ENCODE measurements at places on chromosomes 7 and 10.

GRCh38 chr7:1672851-1673486, 2.9 kb downstream of the ELFN1 start:
- no peaks in the 10 kb centered on the region for H3K4me1 ChIP-seq
- no peak for DNase-seq
- H3K36me3 ChIP-seq: no peaks in the 10 kb centered on the region

DNA sequence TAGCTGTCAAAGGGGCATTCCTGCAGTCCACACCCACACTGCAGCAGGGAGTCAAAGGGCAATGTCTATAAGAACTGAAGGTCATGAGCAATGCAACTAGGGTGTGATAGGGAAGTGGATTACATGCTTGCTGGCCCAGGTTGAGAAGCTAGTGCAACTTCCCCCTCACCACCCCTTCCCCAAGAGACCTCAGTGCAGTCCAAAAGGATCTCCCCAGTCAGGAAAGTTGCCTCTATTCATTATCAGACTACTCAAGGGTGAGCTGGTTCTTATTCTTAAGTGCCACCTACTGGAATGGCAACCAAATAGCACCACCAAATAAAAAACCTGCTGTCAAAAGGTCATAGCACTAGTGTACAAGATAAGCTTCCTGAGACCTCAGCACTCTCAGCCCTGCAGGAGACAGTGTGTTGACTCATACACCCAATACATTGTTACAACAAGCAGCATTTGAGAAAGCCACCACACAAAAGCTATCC, 28.2 kb downstream of the MTERF1 start:
- H3K27me3 ChIP-seq: no peaks in the 10 kb centered on the region
- H3K27ac ChIP-seq: no peak overlapping the region
- H3K4me3 ChIP-seq: no peak overlapping the region
- no peak for DNase-seq
- no peaks in the 10 kb centered on the region for H3K36me3 ChIP-seq
- H3K4me1 ChIP-seq: no peaks in the 10 kb centered on the region

- H3K27ac ChIP-seq: peak overlapping the region; percentile 28
- no peaks in the 10 kb centered on the region for H3K27me3 ChIP-seq
- H3K4me3 ChIP-seq: peak overlapping the region; percentile 38
Observed at GRCh38 chr7:28408960-28409715, 3.2 kb upstream of the CREB5 start.

DNA sequence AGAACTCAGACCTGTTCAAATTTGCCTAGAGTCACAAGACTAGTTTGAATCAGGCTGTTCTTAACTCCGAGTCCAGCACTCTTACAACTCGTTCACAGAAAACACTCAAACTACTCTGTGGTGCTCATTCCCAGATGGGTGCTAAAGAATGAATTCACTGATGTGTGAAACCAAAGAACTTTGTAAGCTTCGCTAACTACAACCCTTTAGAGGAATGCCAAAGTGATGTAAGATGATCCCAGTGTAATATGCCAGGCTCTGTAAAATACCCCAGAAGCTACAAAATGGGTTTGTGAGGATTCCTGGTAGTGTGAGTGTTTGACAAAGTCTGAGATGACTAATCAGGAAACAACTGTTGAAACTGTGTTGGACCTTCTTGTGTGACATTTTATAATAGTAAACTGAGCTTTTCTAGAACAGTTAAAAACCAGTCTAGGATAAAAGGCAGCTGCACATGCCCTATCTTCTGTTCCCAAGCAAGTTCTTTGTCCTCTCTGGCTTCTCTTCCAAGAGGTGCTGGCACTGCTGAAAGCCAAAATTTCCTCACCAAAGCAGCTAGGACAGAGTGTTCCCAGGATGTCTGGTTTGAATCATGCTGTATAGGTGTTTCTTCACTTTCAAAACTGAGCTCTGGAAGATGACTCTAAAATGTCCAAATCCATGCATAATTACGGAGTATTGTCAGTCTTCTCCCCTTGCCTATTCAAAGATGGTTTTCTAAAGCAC, 527.6 kb downstream of the SORCS1 start:
- no peak for DNase-seq
- no peak overlapping the region for H3K4me3 ChIP-seq
- no peaks in the 10 kb centered on the region for H3K4me1 ChIP-seq

DNA sequence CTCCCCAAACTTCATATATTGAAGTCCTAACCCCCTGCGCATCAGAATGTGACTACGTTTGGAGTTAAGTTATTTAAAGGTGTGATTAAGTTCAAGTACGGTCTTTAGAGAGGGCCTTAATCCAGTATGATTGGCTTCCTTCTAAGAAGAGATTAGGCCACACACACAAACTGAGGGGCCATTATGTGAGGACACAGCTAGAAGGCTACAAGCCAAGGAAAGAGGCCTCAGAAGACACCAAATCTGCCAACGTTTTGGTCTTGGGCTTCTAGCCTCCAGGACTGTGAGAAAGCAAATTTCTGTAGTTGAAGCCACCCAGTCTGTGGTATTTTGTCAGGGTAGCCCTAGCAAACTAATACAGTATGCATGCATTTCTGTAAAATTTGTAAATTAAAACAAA, 41.7 kb downstream of the REEP3 start:
- no peaks in the 10 kb centered on the region for H3K36me3 ChIP-seq
- no peak for DNase-seq
- H3K4me3 ChIP-seq: no peak overlapping the region
- H3K27ac ChIP-seq: no peak overlapping the region

- no peaks in the 10 kb centered on the region for H3K4me1 ChIP-seq
- no peaks in the 10 kb centered on the region for H3K27me3 ChIP-seq
- H3K36me3 ChIP-seq: no peaks in the 10 kb centered on the region
- H3K27ac ChIP-seq: no peak overlapping the region
Observed at GRCh38 chr7:50331564-50332208, 27.2 kb downstream of the IKZF1 start.

DNA sequence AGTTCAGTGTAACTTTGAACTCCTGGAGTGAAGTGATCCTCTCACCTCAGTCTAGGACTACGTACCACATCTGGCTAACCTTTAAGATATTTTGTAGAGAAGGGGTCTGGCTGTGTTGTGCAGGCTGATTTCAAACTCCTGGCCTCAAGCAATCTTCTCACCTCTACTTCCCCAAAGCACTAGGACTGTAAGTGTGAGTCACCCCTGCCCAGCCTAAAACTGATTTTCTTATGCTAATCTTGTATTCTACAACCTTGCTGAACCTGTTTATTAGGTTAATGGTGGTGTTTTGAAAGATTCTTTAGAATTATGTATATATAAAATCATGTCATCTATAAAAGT, 58.0 kb downstream of the LCOR start:
- no peaks in the 10 kb centered on the region for H3K27me3 ChIP-seq
- DNase-seq: no peak
- no peaks in the 10 kb centered on the region for H3K36me3 ChIP-seq
- no peak overlapping the region for H3K4me3 ChIP-seq

DNA sequence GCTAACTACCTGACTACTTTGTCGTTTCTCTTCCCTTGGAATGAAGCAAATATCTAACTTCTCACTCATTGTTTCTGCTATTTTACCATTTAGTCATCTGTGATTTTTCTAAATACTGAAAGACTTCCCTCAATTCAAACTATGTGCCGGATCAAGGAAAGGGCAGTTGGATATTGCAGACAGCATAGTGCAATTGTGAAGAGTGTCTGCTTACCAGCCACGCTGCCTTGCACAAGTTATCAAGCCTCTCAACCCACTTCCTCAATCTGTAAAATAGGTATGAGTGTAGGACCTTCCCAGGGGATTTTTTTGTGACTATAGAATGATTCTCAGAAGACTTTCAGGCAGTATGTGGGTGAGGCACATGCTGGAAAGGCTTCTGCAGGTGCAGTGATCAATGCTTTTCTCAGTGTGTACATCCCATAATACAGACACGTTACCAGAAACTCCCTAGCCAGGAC, 54.3 kb downstream of the EGFR start:
- H3K4me1 ChIP-seq: peaks cover 8% of the 10 kb centered on the region
- no peaks in the 10 kb centered on the region for H3K36me3 ChIP-seq
- H3K4me3 ChIP-seq: no peak overlapping the region

- no peak for DNase-seq
- H3K4me3 ChIP-seq: no peak overlapping the region
- H3K27ac ChIP-seq: no peak overlapping the region
- H3K27me3 ChIP-seq: no peaks in the 10 kb centered on the region
Observed at GRCh38 chr7:122402235-122402634, 97.7 kb upstream of the FEZF1 start.

DNA sequence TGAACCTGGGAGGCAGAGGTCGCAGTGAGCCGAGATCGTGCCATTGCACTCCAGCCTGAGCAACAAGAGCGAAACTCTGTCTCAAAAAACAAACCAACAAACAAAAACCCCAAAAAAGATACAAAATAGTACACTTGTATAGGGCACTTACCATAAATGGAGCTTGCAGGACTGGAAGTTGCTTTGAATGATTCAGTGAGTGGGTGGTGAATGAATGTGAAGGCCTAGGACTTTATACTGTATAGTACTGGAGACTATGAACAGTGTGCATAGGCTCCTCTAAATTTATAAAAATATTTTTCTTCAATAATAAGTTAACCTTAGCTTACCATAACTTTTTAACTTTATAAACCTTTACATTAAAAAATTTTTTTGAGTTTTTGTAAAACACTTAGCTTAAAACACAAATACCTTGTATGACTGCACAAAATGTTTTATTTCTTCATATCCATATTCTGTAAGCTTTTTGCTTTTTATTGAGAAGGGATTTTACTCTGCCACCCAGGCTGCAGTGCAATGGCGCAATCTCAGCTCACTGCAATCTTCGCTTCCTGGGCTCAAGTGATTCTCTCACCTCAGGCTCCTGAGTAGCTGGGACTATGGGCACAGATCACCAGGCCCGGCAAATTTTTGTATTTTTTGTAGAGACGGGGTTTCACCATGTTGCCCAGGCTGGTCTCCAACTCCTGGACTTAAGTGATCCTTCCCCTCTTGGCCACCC, 6.9 kb upstream of the H2AZ2 start:
- no peak for DNase-seq
- H3K27me3 ChIP-seq: no peaks in the 10 kb centered on the region
- H3K4me3 ChIP-seq: no peak overlapping the region
- H3K36me3 ChIP-seq: no peaks in the 10 kb centered on the region

DNA sequence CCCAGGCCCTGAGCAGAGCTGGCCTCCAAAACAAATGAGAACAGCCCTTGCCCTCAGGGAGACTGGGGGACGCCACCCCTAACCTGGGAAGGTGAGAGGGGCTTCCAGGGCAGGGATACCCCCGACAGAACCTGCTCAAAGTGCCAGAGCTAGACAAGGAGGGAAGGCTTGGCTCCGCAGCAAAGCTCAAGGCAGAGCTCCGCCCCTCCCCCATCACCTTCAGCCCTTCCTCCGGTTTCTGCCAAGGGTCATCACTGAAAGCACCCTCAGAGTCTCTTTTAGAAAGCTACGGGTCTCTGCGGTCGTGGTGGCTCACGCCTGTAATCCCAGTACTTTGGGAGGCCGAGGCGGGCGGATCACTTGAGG, 73.4 kb upstream of the CUX1 start:
- H3K4me3 ChIP-seq: no peak overlapping the region
- no peak for DNase-seq
- no peaks in the 10 kb centered on the region for H3K36me3 ChIP-seq
- no peaks in the 10 kb centered on the region for H3K4me1 ChIP-seq

DNA sequence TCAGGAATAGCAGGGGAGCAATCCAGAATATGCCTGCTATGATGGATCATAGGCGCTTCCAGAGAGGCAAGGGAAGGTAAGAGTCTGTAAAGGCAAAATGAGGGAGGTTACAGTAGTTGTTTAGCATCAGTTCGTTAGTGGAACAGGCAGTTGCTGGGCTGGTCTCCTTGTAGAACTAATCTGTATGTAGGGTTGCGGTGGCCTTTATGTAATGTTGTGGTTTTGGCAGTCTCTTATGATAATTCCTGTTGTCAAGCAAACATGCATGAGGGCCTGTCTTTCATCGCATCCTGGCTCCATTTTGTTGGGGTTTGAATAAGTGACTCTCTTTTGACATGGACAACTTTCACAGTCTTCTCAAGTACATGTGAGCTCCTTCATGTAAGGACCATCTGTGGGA, 427.8 kb upstream of the LRGUK start:
- no peaks in the 10 kb centered on the region for H3K36me3 ChIP-seq
- no peaks in the 10 kb centered on the region for H3K4me1 ChIP-seq
- H3K27ac ChIP-seq: no peak overlapping the region
- DNase-seq: no peak

GRCh38 chr7:19575909-19576557, 132.8 kb downstream of the POLR1F start:
- no peak overlapping the region for H3K4me3 ChIP-seq
- no peaks in the 10 kb centered on the region for H3K4me1 ChIP-seq
- no peaks in the 10 kb centered on the region for H3K27me3 ChIP-seq
- DNase-seq: no peak
- H3K27ac ChIP-seq: no peak overlapping the region
- no peaks in the 10 kb centered on the region for H3K36me3 ChIP-seq

- no peaks in the 10 kb centered on the region for H3K4me1 ChIP-seq
- no peaks in the 10 kb centered on the region for H3K36me3 ChIP-seq
- no peak overlapping the region for H3K27ac ChIP-seq
- no peak for DNase-seq
- H3K27me3 ChIP-seq: no peaks in the 10 kb centered on the region
Observed at GRCh38 chr7:107355616-107356015, 114.2 kb upstream of the GPR22 start.

GRCh38 chr7:7764520-7765396, 46.4 kb upstream of the RPA3 start:
- H3K36me3 ChIP-seq: no peaks in the 10 kb centered on the region
- no peaks in the 10 kb centered on the region for H3K4me1 ChIP-seq
- no peaks in the 10 kb centered on the region for H3K27me3 ChIP-seq
- H3K4me3 ChIP-seq: no peak overlapping the region
- no peak for DNase-seq
- H3K27ac ChIP-seq: peak overlapping the region; percentile 33

DNA sequence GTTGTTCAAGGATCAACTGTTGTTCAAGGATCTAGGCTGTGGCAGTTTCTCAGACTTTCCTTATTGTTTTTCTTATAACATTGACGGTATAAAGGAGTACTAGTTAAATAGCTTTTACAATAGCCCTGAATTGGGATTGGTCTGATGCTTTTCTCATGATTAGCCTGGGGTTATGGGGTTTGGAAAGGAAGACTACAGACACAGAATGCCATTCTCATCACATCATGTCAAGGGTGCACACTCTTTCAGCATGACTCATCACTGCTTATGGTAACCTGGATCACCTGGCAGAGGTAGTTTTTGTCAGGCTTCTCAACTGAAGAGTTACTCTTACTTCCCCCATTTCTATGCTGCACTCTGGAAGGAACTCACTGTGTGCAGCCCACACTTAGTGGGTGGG, 194.2 kb upstream of the NPSR1 start:
- H3K4me1 ChIP-seq: no peaks in the 10 kb centered on the region
- DNase-seq: no peak
- H3K27me3 ChIP-seq: no peaks in the 10 kb centered on the region
- H3K4me3 ChIP-seq: no peak overlapping the region
- H3K27ac ChIP-seq: no peak overlapping the region

GRCh38 chr7:112189691-112190090, 16.5 kb downstream of the DOCK4 start:
- DNase-seq: no peak
- no peaks in the 10 kb centered on the region for H3K27me3 ChIP-seq
- no peak overlapping the region for H3K27ac ChIP-seq
- H3K4me3 ChIP-seq: no peak overlapping the region
- H3K4me1 ChIP-seq: no peaks in the 10 kb centered on the region
